ENCODE measurements at places on chromosomes 11 and 22.
A peak's percentile ranks its signal among the peaks of the same experiment; 100 is the strongest.

GRCh38 chr22:30460147-30460546 lies 11.7 kb downstream of the SEC14L3 start:
- no peak for DNase-seq

DNA sequence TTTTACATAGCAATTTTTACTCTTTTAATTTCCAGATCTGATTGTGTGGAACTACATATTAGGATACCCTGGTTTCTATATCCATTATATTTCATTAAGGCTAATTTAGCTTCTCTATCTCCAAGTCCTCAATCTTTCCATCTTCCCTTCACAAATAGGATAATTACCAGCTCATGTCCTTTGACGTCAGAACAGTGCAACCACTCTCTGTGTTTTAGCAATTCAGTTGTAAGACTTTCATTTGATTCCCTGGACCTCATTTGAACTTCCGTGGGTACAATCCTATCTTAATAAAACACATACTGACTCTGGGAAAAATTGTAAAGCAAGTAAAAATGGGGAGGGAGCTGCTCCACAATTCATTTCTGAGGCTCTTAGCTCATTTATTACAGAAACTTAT lies 52.8 kb downstream of the FAM76B start:
- no peak for DNase-seq

DNA sequence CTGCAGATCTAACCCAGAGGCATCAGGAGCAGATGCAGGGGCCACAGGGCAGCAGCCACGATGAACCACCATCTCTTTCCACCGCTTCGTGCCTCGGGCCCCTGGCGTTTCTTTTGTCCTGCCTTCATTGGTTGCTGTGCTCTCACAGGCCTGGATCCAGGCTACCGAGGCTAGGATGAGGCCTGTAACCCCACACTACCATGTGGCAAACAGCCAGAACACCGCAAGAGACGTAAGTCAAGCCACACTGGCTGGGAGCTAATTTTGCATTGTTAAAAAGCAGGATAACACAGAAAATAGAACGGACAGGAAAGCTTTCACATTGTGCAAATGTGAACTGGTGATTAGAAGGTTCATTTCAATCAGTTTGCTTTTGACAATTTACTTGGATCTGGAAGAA lies 15.7 kb upstream of the ARFGAP3 start:
- no peak for DNase-seq

- DNase-seq: no peak
These were observed 233.5 kb upstream of the E2F8 start for GRCh38 chr11:19474211-19474610.

GRCh38 chr11:62547691-62548281 lies 1.2 kb upstream of the AHNAK start:
- DNase-seq: no peak

- DNase-seq: no peak
These were observed 945.5 kb downstream of the OPCML start for GRCh38 chr11:132586801-132587200.

DNA sequence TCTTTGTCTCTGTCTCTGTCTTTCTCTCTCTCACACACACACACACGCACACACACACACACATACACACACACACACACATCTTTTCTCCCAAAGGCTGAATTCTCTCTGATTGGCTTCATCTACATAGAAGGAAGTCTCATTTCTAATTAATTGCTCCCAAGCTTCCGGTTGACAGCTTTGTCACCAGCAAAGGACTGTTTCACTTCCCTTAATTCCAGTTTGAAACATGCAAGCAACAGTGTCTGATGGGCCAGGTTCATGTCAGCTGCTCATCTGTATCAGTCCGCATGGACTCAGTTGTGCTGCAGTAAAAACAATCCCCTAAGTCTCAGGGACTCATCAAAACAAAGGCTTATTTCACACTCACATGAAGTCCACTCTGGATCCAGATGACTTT lies 16.2 kb upstream of the PVALB start:
- DNase-seq: no peak

DNA sequence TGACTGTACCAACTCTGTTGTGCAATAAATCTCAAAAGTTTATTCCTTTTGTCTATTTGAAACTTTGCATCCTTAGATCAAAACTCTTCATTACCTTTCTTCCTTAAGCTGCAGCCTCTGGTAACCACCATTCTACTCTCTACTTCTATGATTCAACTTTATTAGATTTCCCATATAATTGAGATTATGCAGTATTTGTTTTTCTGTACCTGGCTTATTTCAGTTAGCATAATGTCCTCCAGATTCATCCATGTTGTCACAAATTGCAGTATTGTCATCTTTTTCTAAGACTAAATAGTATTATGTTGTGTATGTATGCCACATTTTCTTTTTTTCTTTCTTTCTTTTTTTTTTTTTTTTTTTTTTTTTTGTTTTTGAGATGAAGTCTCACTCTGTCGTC lies 1176.3 kb upstream of the TENM4 start:
- no peak for DNase-seq

GRCh38 chr11:73013021-73013420 lies 129.1 kb downstream of the FCHSD2 start:
- no peak for DNase-seq

DNA sequence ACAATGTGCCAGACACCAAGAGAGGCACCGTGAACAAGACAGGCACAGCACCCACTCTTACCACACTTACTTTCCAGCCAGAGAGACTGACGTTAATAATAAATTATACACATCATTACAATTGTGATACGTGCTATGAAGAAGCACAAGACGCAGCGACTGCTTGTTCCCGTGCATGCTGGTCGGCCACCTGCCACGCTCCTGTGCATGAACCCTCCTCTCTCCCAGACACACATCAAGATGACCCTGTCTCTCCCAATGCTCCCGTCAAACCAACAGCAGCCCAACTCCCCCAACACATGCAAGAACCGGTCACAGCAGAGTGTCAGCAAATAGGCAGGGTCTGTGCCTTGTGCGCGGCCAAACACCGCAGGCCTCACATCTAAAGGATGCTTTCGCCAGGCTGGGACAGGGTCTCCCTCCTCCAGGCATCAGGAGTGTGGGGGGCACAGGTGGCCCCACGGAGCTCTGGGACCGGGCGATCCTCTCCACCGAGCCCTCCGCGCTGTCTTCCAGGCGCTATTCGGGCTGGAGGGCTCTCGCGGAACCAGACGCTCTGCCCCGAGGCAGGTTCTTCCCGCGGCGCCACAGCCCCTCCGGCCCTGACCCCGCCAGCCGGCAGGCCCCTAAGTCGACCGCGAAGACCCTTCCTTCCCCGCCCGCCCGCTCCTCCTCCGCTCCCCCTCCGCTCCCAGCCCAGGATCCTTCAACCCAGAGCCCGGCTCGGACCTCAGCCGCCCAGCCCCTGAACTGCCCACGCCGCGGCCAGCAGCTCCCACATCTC lies 533 bp downstream of the SERGEF start:
- peak; percentile 5 for DNase-seq

- DNase-seq: no peak
These were observed 5.6 kb downstream of the NRGN start for GRCh38 chr11:124745270-124745834.

DNA sequence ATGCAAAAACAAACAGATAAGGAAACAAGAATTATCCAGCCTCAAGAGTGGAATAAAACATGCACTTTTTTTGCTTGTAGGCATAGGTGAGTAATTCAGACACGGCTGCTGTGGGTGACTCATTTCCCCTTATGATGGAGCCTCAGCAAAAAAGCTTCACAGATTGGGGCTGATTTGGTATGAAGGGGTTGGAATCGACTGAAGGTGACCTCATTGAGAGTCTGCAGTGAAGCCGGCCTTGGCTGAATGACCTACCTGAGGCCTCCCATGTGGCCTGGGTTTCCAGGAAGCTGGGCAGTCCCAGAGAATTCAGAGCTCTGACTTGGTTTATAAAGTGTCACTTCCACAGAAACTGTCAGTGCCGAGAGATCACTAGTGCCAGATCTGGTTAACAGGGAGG lies 34.2 kb upstream of the VPREB1 start:
- DNase-seq: peak; percentile 55

DNA sequence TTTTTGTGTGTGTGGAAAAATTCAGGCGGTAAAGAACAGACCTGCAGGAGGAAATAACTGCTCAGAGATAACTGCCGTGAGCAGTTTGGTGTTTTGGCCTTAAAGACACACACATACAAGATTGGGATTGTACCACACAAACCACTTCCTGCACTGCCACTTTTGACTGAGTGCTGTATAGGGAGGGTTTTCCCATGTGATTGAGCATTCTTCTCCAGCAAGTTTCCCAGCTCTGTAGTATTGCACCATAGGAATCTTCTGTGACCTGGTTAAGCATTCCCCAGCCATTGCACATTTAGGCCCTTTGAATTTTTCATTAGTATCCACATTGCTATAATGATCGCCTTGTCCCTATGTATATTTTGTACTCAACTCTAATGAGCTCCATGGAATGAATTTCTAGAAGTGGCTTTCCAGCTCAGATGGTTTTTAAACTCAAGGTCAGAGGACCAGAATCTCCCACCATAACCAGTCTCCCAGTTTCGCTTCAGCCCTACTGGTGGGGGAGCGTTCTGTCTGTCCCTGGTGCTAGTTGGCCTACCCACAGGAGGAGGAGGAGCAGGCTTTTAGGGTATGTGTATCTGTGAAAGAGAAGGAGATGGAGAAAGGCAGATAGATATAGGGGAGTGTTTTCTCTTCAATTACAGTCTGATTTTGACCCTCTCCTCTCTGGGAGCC lies 9.3 kb downstream of the CD82 start:
- peak; percentile 60 for DNase-seq

DNA sequence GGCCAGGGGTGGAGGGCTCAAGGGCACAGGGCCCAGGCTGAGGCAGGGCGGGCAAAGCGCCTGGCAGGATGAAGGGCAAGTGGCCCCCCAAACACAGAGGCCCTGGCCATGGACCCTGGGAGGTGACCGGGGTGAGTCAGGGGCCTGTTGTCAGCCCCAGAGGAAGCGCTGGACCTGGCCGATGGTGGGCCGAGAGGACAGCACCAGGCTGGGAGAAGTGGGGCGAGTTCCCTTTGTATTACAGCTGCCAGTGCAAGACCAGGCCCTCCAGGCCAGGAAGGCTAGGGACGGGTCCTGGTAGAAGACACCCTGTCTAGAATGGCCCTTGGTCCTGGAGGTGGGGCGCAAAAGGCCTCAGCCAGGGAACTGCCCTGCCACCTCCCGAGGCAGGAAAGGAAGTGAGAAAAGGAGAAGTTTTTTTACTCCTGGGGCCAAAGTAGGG lies 12.8 kb downstream of the CXCR5 start:
- no peak for DNase-seq

GRCh38 chr22:28440592-28441390 lies 238.8 kb downstream of the TTC28 start:
- no peak for DNase-seq

DNA sequence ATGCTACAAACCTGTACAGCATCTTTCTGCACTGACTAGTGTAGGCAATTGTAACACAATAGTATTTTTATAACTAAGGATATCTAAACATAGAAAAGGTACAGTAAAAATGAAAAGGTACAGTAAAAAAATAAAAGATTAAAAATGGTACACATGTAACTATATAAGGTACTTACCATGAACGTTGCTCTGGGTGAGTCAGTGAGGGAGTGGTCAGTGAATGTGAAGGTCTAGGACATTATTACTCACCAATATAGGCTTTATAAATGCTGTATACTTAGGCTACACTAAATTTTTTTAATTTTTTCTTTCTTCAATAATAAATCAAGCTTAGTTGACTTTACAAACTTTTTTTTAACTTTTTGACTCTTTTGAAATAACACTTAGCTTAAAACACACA lies 59.9 kb downstream of the EIF3M start:
- DNase-seq: no peak

GRCh38 chr22:40157330-40157945 lies 20.3 kb upstream of the TNRC6B start:
- no peak for DNase-seq

DNA sequence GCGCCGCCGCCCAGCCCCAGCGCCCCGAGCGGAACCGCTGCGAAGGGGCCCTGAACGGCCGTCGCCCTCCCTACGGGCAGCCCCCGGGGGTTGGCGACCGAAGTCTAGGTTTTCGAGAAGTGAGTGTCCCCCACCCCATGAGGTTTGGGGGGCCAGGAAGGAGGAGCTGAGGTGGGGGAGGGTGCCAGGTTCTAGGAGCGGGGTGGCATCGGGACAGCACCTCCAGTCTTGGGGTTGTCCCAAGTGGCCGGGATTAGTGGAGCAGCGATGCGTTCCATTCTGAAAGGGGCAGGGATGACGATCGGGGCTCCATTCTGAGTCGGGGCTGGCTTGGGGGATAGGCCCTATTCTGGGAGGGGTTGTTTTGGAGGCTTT lies 408 bp downstream of the PPP2R5B start:
- no peak for DNase-seq

DNA sequence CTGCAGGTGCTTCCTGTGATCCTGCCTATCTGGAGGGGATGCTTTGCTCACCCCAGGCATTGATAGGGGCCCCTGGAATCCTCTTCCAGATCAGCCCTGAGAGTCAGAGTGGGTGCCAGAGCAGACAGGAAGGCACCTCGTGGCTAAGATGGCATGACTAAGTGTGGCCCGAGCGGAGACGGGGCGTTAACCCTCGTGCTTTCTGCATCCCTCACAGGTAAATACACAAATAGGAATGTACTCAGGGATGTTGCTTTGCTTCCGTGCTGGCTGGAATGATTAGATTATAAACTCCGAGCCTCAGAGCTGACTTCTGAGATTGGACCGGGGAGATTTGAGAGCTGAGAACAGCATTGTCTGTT lies 312.7 kb upstream of the B3GAT1 start:
- no peak for DNase-seq

DNA sequence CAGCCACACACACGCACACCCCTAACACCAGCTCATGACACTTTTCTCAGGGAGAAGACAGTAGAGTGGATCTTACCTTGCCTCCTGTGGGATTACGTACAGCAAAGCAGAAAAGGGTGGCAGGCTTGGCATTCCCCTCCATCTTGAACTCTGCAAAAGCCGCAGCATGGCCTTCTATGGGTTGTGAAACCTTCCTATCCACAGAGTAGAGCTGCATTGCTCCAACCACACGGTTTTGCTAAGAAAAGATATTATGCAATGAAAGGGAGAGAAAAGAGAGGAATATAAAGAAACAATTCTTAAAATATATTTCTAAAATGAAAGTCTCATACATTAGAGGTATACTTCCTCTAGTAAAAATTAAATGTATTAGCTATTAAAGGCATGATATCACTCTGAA lies 48.8 kb downstream of the CLTCL1 start:
- no peak for DNase-seq

GRCh38 chr22:37069319-37069718 lies 17.8 kb downstream of the KCTD17 start:
- DNase-seq: no peak

- DNase-seq: no peak
These were observed 11.9 kb downstream of the TBCEL start for GRCh38 chr11:121035780-121036179.
